ENCODE measurements at places on chromosomes 2 and 18.
A peak's percentile ranks its signal among the peaks of the same experiment; 100 is the strongest.

DNA sequence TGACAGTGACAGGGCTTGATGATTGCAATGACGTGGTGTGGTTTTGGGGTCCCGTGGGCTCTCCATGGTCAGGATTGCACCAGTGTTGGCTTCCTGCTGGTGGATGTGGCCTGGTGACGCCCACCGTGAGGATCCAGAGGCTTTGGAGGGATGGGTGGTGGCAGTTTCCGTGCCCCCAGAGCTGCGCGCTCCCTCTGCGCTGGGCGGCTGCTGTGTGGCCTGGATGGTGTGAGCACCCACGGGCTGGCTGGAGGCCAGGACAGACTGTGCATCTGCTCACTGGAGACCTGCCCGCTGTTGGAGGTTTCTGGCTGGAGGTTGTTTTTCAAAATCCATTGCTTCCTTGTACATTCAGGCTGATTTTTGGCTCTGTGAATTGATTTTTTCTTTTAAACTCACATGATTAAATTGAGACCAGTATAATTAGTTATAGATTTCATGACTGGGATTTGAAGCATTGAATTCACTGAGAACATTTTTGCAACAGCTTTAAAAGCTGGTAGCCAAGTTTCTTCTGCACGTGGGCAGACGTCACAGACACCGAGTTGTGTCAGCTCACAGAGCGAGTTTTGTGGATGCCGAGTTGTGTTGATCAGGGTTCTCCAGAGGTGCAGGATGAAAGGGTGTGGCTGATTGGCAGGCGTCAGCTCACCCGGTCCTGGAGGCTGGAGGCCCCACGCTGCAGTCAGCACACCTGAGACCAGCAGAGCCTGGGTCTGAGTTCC is 72.7 kb downstream of the KCNG2 start:
- no peak for DNase-seq

- DNase-seq = no peak
Measured at GRCh38 chr2:20574930-20575329, 76.0 kb downstream of the HS1BP3 start.

- no peak for DNase-seq
Measured at GRCh38 chr2:120503206-120503792, 157.4 kb downstream of the INHBB start.

GRCh38 chr2:108119492-108119891 is 120.3 kb upstream of the SULT1C3 start:
- DNase-seq = no peak

DNA sequence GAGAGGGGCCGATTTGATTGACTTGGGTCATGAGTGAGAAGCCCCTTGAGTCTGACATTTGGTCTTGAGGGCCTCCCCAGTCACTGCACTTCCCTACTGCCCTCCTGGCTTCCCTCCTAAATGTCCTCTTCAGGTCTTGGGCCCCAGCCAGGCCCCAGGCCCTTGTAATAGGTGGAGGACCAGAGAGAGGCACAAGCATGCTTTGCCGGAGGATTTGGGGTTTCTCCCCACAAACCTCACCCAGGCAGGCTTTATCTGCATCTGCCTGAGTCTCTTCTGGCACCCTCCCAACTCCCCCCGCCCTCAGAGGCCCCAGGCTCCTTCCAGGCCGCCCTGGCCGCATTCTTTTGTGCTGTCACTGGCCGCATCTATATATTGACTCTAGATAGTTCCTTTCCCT is 270.7 kb downstream of the HAUS1 start:
- peak; percentile 80 for DNase-seq

- peak; percentile 57 for DNase-seq
Measured at GRCh38 chr2:96816836-96817702, 1.0 kb downstream of the CNNM3 start.

GRCh38 chr2:163719331-163719730 is 16.5 kb downstream of the FIGN start:
- DNase-seq = no peak
